Stimulated activated CD4-positive, alpha-beta T cell treated with anti-CD3 and anti-CD28 coated beads, Interleukin-1b, Interleukin-23, amount 100 ng/mL, for 1 hour (primary cell): ENCODE measurements at places on chromosomes 6 and 20.

DNA sequence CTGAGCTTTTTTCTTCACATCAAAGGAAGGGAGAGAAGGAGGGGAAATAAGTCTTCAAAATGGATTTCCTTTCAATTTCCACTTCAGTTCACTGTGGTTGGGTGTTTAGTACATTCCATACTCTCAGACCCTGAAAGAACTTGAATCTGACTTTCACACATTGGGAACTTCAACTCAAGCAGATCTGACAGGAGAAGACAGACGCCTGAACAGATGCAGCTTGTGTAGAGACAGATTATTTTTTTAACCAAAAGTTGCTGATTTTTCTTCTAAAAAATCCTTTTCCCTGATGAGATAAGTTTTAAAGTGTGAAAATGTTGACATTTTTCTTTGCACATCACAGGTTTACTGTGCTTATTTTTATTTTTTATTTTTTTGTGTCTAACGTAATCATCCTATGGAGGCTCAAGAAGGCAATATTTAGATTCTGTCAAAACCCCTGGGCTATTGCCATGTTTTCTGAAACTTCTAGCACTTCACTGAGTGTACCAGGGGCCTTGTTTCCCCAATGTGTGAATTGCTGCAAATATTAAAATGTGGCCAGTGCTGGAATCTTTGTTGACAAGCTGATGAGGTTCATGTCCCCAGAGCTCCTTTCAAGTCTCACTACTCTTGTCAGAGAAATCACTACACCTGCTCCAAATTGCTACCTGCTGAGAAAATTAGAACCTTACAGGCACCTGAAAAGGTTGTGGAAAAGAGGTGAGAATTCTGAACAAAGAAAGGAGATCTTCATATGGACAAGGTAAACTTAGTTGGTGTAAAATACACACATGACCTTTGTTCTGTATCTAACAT lies 214.8 kb upstream of the BTBD3 start:
- DNase-seq: no peak

DNA sequence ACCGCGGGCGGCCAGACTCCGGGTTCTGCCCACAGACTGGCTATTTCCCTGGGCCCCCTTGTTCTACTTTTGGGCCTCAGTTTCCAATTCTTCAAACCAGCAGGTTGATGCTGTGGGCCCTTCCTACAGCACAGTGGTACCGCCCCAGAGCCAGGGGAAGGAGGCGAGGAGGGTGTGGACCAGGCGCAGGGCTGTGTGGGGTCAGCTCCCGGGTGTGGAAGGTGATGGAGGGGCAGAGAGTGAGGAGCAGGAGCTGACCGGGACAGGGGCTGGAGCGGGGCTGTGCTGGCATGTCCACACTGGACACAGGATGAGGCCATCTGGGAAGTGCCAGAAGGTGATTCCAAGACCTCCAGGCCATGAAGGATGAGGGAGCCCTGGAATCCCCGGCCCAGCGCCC lies 35.2 kb upstream of the CHRNA4 start:
- no peak for DNase-seq

DNA sequence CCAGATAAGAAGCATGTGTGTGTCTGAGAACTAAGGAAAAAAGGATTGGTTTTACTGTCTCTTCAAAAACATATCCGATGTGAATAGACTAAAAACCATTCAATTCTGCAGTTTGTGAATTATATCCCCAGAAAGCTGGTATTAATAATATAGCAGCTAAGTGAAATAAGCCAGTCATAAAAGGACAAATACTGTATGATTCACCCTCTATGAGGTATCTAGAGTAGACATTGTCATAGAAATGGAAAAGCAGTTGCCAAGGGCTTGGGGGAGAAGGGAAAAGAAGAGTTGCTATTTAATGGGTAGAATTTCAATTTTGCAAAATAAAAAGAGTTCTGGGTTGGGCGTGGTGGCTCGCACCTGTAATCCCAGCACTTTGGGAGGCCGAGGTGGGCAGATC lies 137.5 kb downstream of the ATXN1 start:
- DNase-seq: no peak

DNA sequence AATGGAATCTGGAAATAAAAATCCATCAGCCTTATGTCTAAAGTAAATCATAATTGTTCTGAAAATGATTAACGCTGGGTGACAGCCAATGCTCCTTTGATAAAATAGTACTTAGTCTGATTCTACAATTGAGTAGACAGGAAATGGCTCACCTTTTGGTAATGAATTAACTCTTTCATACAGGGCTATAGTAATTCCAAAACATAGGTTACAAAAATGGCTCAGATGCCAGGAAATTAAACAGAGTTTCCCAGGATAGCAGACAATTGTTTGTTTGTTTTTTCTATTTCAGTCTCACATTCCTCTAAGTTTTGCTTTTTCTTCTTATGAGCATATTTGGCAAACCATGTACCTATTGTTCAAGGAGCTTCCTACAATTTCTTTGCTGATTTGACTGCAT lies 257.2 kb upstream of the EPHA7 start:
- DNase-seq: no peak

DNA sequence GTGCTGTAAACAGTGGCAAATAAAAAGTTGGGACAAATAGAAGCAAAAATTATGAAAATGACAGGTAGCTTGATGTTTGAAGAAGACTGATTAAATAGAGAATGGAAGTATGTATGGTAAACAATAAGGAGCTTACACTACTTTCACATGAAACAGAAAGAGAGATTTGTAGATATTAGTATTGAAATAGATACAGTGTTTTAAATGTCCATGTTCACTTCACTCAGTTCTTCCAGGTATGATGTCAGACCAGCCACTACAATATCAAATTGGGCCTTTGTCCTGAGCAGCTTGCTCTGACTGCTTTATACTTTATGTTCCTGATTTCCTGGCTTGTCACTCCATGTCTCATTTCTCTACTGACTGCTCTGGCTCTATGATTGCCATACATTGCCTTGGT lies 107.5 kb downstream of the CENPW start:
- DNase-seq: no peak

- DNase-seq: no peak
These were observed 40.7 kb upstream of the CCDC167 start for GRCh38 chr6:37540390-37540789.

- DNase-seq: no peak
These were observed 93.7 kb upstream of the PROKR2 start for GRCh38 chr20:5410470-5410869.

GRCh38 chr6:149136273-149136912 lies 181.1 kb upstream of the TAB2 start:
- no peak for DNase-seq

DNA sequence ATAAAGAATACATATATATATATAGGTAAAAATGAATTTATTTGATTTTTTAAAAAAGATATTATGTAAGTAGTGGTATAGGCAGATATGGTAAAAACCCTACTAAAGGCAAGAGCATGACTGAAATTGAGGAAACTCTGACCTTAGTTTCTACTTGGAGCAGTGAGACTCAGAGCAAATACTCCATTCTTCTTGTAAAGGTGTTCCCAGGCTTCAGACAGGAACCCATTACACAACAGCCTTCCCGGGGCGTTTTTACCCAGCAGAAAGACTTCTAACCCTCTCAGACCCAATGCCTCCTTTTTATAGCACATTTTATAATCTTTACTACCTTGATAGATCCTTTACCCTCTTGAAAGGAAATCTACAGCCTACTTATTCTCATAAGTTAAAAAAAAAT lies 124.5 kb downstream of the MTFR2 start:
- DNase-seq: no peak

DNA sequence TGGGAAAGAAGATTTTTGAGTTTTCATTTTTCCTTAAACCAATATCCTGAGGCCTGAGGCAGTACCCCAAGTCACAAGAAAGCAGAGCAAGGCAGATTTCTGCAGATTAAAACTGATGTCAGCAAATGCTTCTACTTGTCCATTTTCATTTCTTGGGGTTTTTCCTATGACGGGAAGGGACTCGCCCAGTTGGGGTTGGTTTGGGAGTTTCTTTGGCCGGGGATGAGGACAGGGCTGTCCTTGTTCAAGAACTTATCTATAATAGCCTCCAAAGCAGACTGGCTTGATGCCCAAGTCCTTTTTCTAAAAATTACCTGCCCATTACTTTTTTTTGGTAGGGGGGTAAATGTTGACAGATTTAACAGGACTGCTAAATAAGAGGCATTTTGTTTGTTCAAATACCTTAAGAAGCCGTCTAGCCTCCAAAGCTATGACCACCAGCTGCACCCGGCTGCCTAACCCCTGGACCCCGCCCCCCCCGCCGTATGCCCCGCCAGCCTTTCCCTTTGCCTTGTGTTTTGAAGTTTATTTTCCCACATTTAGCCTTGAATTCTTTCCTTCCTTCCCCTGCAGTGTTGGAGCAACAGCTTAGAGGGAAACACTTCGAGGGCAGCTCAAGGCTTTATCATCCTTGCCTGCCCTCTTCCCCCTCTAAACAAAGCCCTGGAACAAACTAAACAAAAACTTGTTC lies 2.5 kb downstream of the KCNK5 start:
- no peak for DNase-seq

DNA sequence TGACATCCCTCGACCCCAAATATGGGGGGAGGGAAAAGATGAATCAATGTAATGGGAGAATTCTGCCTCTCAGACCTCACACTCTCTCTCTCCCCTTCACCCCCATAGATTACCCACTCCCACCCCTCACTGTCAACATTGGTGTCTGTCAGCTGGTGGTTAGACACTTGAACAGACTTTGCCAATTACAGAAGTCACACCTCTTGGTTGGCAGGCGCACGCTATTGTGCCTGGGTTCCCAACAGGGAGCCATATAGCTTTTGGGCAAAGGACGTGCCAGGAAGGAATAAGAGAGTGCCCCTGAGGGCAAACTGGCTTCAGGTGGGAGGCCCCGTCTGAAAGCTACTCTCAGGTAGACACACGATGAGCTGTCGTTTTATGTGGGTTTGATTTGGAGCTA lies 54.1 kb upstream of the FYN start:
- DNase-seq: no peak

DNA sequence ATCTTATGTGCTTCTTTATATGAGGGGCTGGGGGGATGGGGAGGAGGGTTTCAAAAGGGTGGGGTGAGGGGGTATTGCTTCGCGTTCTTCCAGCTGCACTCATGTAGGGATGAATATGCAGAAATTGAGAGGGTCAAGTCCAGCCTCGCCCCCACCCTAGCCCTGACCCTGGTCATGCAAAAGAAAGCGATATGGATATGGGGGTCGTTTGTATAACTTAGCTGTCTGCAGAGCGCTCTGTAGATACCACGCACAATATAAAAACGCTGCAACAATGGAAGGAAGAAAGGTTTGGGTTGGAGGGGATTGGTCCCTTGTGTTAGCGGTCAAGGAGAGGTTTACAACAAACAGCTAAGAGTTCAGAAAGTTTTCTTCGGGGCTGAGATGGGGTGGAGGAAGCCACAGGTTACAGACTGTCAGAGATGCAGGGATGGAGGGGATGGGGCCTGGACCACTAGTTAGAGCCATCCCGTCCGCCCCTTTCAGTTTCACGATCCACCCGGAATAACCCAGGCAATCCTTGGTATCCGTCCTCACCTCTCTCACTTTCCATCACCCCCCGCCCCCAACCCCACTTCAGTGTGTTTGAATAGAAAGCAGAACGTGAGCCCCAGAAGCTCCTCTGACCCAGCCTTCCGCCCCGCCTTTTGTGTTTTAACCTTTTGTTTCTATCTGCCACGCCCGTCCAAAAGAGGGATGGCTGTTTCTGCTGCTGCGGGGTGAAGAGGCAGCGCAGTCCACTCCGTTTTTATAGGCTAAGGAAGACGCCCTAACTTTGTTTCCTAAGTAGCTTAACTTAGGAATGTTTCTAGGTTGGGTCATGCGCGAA lies 73.5 kb downstream of the SOX4 start:
- no peak for DNase-seq

DNA sequence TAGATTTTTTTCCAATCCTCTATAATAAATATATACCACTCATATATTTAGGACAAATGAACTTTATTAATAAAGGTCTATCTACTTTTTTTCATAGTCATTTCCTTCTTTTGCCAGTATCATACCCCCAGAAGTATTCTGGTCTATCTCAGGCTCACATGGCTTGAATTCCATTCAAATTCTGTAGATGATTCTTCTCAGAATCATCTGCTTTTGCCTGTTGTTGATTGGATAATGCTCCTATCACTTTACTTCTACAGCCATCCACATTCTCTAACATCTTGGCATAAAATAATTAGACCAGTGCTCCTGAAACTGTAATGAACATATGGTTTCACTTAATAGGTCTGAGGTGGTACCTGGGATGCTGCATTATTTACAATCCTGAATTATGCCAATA lies 121.2 kb downstream of the GFRAL start:
- no peak for DNase-seq

DNA sequence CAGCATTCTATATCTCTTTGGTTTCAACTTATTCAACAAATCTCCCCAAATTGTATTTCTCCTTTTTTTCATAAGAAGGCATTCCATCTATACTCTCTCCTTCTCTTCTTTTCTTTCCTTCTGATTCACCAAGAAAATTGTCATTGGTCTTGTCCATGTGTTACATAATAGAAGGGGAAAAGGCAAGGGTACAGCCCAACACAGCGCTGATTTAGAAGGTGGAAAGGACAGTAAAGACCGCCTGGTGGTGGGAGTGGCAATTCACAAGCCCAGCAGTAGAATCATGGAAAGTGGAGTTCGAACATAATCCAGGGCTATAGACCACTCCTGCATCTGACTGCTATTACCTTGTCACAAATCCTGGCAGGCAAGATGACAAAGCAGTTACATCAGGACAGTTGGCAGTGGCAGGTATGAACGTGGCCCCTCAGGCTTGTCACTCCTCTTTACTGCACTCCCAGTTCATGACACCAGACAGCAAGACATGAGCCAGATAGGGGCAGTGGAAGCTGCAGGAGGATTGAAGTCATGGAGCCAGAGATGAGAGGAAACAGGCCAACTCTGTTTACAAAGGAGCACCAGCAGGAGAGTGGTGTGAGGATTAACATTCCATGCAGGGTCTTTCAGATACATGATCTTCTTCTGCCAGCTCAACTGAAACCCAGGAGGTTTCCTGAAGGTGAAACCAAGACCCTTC lies 2.1 kb upstream of the TNFAIP3 start:
- DNase-seq: no peak

DNA sequence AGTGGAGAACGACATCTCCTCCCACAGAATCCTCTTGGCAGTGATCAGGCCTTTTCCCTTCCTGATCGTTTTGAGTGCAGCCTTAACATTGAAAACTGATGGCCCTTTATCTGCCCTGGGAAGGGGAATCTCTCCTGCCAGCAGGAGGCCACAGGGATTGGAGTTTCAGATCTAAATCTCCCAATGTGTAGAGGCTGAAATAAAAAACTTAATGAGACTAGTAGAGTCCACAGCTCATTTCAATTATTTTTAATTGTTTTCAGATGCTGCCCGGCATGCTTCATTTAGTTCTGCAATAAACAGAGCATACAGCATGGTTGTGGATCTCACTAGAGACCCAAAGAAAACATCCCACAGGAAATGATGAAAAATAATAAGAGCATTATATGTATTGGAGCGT lies 662.2 kb upstream of the HS3ST5 start:
- DNase-seq: no peak

- no peak for DNase-seq
These were observed 17.2 kb downstream of the ZSCAN23 start for GRCh38 chr6:28425944-28426541.

GRCh38 chr6:79040083-79040482 lies 38.0 kb downstream of the PHIP start:
- no peak for DNase-seq
